Suppressor macrophage treated with lipopolysaccharide for 1 hour (primary cell): ENCODE measurements at places on chromosomes 7 and 10.

- DNase-seq, result no peak
These were observed 30.0 kb upstream of the KLHL7 start for GRCh38 chr7:23075571-23075970.

GRCh38 chr7:49860293-49860692 lies 86.9 kb downstream of the VWC2 start:
- no peak for DNase-seq

DNA sequence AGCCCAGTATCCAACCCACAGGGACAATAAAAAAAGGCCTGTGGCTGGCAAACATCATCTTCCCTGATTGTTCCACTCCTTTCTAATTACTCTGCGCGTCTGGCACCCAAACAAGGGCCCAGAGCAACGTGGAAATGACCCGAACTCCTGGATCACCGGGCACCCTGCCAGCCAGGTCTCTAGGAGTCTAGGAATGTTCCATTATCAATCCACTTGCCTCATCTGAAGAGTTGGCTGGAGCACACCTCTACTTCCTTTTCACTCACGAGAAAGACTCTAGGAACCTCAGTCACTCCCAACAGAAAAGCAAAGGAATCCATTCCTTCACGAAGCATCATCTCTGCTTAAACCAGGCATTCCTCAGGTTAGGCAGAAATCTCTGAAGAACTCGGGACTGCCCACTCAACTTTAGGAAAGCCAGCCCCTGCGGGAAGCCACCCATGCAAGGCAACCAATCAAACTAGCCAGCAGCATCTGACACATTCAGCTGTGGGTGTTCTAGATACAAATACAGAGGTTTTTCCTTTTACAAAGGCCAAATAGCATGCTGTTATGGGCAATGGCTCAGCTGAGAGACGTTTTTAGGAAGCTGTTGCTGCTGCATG lies 37.7 kb downstream of the ATXN7L1 start:
- no peak for DNase-seq

DNA sequence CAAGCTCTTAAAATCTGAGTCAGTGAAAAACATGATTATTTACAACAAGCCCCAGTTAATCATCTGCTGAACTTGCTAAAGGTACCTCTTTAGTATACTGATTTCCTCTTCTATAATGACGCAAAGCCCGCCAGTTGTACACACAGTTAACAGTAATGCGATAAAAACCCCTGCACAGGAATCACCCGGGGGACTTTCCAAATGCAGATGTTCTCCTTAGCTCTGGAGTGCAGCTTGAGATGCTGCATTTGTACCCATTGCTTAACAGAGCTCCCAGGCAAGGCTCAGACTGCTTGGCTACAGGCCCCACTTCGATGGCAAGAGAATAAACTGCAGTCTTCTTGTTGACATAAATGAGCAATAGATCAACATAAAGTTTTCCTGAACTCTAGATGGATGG lies 279.6 kb upstream of the HGF start:
- DNase-seq, result peak; percentile 1

GRCh38 chr10:89515031-89515841 lies 20.2 kb downstream of the SLC16A12 start:
- no peak for DNase-seq

GRCh38 chr7:22482503-22482902 lies 17.5 kb downstream of the STEAP1B start:
- no peak for DNase-seq

GRCh38 chr10:124681626-124682552 lies 62.3 kb downstream of the FAM53B start:
- DNase-seq, result no peak

DNA sequence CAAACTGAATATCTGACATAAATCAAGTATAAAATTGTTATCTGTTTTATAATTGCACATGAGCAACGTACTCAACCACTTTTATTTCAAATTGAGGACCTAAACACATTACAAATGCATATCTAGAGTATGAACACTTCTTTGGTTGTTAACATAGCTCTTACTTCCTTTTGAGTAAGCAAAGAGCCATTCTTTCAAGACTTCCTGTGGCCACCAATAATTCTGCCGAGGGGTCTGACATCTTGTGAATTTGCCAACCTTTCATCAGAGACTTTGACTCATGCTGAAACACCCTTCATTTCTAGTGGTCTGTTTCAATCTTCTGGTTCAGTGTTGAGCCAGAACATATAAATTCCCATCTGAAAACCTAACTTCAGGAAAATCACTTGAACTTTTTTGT lies 59.4 kb downstream of the CDK14 start:
- peak; percentile 14 for DNase-seq

- no peak for DNase-seq
These were observed 45.1 kb downstream of the PTPRE start for GRCh38 chr10:127951861-127952574.

DNA sequence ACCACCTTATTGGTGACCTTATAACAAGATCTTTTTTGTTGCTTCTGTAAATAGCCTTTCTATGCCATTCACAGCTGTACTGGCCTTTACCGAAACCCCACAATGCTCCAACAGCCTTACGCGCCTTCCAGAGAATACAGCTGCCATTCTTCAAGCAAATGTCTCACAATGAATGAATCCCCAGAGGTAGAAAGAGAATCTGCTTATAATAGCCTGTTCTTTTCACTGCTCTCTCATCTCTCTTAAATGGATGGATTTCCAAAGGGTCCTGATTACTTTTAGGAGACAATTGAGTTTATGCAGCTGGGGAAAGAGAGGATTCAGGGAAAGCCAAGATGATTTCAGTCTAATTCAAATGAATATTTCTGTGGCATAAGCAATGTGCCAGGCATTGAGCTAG lies 183.1 kb upstream of the PDE1C start:
- DNase-seq, result no peak

- peak; percentile 60 for DNase-seq
These were observed 32.8 kb downstream of the CPVL start for GRCh38 chr7:29113384-29114102.
